ENCODE measurements at places on chromosomes 6 and 20.

GRCh38 chr20:21380711-21381110 lies 16.6 kb downstream of the NKX2-4 start:
- no peak for DNase-seq

DNA sequence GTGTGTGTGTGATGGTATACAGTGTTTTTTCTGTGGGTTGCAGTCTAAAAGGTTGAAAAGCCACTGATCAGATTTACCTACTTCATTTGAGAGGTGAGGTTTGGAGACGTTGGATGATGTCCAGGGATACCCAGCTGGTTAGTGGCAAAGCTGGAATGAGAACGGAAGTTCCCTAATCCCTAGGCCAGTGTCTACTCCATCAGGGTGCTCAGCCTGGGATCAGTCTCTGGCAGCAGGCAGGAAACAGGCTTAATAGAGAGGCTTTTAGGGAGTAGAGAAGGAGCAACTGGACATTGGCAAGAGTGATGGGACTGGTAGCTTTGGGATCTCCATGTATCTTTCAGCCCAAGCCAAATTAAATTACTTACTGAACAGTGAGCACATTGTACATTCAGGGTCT lies 80.7 kb downstream of the C6orf52 start:
- no peak for DNase-seq

GRCh38 chr6:128403618-128404444 lies 116.6 kb downstream of the PTPRK start:
- no peak for DNase-seq

DNA sequence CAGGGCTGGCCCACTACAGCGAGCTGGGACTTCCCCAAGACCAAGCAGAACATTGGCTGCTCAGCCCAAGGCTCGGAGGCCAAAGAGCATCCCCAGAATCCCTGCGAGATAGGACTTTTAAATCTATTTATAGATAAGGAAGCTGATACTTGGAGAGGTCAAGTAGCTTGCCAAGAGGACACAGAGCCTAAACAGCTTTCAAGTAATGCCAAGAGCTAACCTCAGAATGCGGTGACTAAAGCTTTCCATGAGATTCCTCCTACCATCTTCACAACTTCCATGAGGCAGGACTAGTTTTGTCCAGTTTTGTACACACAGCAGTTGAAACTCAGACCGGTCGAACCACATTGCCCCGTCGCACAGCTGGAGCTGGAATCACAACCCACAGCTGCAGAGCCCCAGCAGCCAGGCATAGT lies 168.1 kb upstream of the TOP1 start:
- no peak for DNase-seq

DNA sequence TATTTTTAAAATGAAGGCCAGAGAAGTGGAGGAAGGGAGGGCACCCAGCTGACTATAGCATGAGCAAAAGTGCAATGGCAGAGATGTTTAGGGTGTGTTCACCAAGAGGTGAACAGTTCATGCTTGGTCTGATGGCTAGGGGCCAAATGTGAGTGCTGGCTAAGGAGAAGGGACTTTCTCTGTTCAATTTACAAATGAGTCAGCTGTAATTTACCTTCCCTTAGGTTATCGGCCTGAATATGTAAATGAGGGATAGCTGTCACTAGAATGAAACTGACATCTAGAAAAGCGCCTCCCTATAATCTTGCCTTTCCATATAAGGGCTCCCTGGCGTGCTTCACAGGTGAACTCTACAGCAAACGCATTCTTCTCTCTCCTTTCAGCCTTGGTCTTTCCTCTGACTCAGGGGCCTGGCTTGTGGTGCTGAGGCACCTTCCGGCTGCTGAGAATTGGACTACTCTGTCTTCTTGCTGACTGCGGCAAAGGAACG lies 114.7 kb upstream of the BACH2 start:
- DNase-seq: no peak

- DNase-seq: no peak
These were observed 12.7 kb downstream of the DPPA5 start for GRCh38 chr6:73341335-73341734.

GRCh38 chr20:6769903-6770785 lies 2.7 kb downstream of the BMP2 start:
- no peak for DNase-seq

GRCh38 chr6:52362443-52363227 lies 684 bp downstream of the PAQR8 start:
- DNase-seq: no peak

- no peak for DNase-seq
These were observed 113.7 kb downstream of the CLIC5 start for GRCh38 chr6:45901767-45902650.

- DNase-seq: no peak
These were observed 1.2 kb upstream of the SRC start for GRCh38 chr20:37344506-37345338.

DNA sequence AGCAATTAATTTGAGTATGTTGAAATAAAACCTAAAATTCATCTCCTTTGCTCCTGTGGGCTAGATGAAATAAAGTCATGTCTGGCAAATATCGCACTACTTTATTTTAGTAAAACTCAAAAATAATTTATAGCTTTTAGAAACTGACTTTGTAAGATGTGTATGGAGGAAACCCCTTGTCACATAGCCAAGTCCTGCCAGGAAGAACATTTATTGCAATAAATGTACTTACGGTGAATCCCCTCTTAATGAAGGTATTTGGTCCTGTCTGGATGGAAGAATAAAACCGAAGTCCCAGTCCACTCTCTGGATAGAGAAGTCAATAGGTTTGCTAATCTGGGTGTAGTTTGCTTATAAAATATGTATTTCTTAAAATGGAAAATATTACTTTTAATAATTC lies 1226.8 kb upstream of the MAP3K7 start:
- no peak for DNase-seq

- no peak for DNase-seq
These were observed 141.6 kb upstream of the SHLD1 start for GRCh38 chr20:5608442-5609161.

DNA sequence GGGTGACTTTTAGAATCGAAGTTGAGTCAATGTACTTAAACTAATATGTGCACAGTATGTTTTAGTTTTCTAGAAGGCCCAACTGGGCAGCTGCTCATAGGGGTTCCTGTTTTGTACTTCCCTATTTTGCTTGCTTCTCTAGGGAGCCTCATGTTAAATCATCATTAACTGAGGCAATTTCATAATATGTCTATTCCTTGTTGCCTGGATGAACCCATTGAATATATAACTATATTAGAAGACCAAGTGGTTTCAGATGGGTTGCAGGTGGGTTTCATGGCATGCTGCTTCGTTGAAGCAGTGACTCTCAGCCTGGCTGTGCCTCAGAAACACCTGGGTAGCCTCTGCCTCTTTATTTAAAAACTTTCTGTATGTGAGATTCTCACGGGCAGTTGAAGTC lies 22.2 kb downstream of the CARMIL1 start:
- DNase-seq: no peak

DNA sequence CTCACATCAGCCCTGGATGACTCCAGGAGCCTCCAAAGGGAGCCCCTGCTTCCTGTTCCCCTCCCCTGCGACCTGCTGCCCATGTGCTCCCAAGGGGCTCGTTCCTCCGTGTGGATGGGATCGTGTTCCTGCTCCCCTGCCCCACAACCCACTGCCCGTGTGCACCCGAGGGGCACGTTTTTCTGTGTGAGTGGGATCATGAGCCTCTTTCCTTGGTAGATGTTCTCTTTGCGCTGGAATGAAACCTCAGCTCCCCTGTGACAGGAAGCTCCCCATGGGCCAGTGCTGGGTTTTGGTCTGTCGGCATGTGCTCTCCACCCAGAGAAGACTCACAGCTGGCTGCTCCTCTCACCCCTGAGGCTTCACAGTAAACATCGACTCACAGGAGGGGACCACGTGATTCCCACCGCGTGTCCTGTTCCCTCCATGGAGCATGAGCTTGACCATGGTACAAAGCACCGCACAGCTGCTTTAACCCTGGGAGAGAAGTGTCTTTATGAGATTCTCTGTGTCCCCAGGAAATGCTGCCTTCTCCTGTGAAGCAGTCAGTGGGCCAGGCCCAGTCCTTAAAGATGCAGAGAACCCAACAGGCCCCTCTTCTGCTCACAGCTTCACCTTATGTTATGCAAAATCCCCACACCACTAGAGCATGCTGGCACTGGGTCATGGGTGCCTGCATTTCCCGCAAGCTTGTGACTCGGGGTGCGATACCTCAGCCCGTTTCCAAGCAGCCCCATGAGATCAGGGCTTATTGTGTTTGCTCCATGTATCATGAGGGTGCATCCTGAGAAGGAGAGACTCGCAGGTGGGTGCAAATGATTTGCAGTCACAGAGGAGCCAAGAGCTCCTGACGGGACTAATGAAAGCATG lies 215.1 kb downstream of the ERMARD start:
- no peak for DNase-seq

DNA sequence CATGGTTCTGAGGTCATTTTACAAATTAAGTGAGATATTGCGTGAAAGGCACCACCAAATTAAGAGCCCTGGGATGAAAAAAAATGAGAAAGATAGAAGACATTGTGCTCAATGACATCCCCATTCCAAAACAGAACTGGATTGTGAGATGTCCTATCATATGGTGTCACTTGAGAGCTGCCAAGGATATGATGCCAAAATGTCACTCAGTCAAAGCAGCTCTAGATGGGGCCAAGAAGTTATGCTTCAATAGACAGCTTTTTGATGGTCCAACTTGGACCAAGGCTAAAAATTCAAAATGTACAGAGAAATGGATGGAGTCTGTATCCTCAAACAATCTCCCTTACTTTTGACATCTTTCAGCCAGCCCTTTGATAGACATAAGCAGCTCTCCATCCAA lies 180.8 kb downstream of the UST start:
- DNase-seq: no peak

DNA sequence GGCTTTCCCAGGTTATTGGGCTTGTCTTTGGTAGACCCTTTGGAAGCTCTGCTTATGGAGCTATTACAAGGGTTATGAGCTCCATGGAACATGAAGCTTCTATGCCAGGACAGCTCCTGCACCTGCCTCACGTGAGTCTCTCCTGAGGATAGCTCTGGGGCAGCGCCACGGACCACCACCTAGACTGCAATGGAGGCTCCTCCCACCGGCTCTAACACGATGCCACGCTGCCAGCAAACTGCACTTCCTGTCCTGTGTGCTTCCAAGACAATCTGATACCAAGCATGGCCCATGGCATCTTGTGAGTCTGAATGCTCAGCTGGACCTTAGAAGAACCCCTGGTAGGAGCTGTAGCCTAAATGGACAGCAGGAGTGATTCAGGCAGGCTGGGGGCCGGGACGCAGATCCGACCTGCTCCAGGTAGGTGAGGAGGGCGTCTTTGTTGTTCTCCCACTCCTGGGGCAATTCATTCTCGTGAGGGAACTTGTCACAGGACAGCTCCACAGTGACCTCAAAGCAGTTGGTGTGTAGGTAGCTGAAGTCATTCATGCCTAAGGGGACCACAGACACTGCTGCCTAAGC lies 5.5 kb downstream of the CPXM1 start:
- DNase-seq: no peak

DNA sequence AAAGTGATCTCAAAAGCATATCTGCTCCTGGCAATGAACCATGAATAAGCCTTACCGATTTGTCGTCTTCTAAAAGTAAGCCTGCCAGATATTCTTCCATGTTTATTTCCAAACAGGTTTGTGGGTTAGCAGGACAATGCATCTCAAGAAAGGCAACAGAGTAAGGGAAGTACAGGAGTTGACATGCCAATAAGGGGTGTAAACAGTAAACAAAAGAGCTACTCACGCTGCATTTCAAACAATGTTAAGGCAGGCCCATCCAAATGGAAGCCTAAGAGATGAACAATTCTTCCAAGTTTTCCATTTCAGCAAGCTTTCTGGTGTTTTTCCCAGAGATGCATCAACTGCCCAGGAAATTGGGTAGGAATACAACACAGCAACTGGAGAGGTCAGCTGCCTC lies 27.8 kb upstream of the CRIP3 start:
- no peak for DNase-seq

DNA sequence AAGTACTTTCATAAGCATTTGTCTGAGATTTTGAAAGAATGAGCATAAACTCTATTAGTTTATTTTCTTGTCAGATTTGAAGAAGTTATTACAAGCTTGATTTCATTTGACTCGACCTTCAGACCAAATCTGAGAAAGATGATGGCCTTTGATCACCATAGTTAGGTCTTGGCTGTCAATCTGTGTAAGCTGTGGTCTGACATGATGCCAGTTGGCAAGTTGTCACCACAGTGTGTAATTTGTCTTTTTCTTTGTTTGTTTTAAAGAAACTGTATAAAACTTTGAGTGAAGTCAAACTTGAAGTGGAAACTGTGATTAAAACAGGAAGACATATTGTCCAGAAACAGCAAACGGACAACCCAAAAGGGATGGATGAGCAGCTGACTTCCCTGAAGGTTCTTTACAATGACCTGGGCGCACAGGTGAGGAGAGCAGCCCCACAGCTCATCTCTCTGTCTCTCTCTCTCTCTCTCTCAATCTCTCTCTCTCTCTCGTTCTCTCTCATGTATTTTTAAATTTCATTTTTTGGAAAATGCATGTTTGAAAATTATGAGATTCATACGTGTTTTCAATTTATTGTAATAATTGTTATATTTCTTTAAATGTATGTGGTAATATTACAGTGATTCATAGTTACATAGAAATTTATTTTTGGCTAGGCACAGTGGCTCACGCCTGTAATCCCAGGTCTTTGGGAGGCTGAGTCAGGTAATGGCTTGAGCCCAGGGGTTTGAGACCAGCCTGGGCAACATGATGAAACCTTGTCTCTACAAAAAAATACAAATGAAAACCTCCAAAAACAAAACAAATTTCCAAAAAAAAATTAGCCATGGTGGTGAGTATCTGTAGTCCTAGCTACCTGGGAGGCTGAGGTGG lies 208.1 kb downstream of the UTRN start:
- no peak for DNase-seq

DNA sequence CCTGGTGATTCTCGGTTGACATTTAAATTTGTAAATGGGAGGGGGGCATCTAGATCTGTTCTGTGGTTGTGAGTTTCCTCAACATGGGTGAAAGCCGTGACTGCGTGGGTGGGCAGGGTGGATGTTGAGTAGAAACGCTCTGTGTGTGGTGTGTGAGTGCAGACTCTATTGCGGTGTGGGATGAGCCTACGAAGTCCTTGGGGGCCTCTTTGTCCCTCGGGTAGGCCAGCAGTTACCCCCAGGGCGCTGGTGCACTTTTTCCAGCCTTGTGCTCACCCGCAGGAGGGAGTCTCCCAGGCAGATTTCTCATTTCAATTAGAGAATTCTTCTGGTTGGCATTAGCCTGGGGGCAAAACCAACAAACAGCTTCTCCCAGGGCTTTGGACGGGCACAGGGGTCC lies 10.6 kb downstream of the TOX2 start:
- DNase-seq: no peak

GRCh38 chr6:148398244-148398643 lies 55.6 kb downstream of the SASH1 start:
- no peak for DNase-seq

GRCh38 chr6:105941621-105942412 lies 144.3 kb upstream of the PRDM1 start:
- DNase-seq: no peak

GRCh38 chr6:74574794-74575193 lies 631.1 kb downstream of the COL12A1 start:
- DNase-seq: peak; percentile 16

All from NCI-H446 (cell line).